ENCODE measurements at places on chromosomes 1 and 21.
A peak's percentile ranks its signal among the peaks of the same experiment; 100 is the strongest.

GRCh38 chr1:245717611-245718010 is 562.8 kb downstream of the KIF26B start:
- no peak for DNase-seq

DNA sequence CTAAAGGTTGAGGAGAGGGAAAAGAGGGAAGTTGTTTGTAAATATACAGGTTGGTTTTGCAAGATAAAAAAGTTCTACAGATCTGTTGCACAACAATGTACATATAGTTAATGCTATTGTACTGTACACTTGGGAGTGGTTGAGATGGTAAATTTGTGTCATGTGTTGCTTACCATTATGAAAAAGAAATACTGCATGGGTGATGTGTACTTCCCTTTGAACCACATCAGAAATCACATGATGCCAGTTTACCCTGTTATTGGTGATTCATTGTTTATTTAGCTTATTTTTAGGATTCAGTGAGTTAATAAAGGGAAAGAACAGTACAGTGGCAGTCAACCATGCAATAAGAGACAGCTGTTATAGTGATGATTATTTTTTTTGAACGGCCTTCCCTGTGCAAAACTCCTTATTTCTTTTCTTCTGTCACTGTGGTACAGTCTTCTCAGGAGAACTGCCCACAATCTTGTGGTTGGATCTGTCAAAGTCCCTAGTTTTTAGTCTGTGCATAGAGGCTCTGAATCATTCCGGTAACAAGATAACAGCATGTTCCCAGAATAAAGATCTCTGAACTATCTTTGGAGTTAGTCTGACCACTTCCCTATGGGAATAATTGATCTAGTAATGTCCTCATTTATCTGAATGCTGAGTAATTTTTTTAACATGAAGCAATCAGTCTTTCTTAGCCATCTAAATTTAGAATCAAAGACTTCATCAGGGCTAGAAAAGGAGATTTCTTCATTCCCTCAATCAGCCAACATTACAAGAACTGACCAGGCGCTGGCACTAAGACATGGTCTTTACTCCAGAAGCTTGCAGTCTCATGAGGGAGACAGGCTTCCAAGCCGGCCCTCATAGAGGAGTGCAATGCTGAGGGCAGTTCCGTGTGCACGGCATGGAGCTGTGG is 84.2 kb downstream of the SH3GLB1 start:
- no peak for DNase-seq

DNA sequence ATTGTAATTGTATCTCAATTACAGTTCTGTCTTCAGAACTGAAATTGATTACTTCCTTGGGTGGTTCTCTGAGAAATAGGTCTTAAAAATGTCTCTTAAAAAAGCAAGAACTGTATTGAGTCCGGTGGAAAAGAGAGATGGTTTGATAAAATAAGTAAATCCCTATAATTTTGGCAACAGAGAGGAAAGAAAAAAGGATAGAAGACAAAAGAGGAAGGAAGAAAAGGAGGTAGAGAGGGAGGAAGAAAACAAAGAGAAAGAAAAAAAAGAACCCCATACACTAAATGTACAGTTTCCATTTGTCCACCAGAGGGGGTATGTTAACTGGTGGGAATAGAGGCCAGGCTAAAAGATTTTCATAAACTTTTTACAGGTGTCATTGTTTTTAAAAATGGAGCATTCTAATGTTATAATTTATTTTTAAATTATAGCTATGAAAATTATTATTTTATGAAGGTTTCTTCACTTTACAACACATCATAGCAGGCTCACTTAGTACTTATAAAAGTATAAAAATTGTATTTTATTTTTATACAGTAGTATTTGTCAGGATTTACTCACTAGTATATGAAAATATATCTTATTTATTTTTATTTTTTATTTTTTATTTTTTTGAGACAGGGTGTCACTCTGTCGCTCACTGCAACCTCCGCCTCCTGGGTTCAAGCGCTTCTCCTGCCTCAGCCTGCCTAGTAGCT is 2.1 kb upstream of the UBE2T start:
- DNase-seq = peak; percentile 37

- DNase-seq = no peak
Observed at GRCh38 chr1:210129759-210130158, 102.8 kb upstream of the SERTAD4 start.

DNA sequence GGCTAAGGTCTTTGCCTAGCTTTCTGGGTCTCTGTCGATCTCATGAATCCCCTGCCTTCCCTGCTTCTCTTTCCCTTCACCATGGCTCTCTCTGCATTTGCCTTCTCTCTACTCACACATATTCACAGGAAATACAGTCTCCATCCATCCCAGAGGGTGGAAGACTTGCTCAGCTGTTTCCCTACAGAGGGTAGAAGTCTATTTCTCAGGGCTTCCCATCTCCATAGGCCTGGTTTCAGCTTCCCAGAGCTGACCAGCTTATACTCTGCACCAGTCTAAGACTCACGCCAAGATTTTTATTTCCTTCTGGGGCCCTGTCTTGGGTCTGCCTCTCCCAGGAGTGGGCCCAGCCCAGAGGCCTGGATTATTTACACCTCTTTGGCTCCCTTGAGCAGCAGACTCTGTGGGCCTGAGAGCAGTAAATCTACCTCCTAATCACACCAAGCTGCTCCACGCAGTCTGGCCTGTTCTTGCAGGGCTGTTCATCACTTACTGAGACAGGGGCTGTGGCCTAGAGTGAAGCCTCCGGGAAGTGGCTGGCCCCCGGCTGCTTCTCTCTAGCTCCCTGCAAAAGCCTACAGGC is 102.5 kb downstream of the PLXNA2 start:
- no peak for DNase-seq

GRCh38 chr1:56448529-56449300 is 130.6 kb downstream of the PLPP3 start:
- DNase-seq = no peak

GRCh38 chr1:157142201-157142600 is 4.0 kb upstream of the ETV3 start:
- no peak for DNase-seq

DNA sequence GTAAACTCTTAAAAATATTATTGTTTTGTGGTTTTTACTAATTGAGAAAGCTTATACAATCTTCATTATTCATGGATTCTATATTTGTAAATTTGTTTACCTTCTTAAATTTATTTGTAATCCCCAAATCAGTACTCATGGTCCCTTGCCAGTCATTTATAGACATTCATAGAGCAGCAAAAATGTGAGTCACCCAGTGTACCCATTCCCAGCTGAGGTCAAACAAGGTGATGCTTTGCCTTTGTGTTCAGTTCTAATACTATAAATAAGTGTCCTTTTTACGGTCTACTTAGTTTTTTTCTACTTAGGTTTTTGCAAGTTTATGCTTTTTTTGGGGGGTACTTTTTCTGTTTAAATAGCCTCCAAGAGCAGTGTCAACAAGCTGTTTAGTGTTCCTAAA is 36.1 kb downstream of the SORT1 start:
- no peak for DNase-seq

GRCh38 chr1:109509176-109510134 is at the start of gene AMIGO1:
Gene AMIGO1, minus strand, starts transcription at chr1:109509727. Its CDS starts 815 bp downstream, at chr1:109508912.
- peak; percentile 94 for DNase-seq

- DNase-seq = no peak
Observed at GRCh38 chr1:114189398-114189797, 35.7 kb upstream of the SYT6 start.

DNA sequence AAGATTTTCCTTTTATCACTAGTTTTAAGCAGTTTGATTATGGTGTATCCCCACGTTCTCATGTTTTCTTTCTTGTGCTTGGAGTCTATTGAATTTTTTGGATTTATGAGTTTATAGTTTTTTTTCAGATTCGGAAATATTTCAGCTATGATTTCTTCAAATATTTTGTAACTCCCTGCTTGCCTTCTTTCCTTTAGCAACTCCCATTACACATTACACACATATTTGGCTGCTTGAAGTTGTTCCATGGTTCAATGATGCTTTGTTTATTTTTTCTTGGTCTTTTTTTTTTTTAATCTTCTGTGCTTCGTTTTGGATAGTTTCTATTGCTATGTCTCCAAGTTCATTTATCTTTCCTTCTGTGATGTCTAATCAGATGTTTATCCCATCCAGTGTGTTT is 48.5 kb upstream of the WARS2 start:
- no peak for DNase-seq

GRCh38 chr1:56268519-56269140 is 310.7 kb downstream of the PLPP3 start:
- no peak for DNase-seq

DNA sequence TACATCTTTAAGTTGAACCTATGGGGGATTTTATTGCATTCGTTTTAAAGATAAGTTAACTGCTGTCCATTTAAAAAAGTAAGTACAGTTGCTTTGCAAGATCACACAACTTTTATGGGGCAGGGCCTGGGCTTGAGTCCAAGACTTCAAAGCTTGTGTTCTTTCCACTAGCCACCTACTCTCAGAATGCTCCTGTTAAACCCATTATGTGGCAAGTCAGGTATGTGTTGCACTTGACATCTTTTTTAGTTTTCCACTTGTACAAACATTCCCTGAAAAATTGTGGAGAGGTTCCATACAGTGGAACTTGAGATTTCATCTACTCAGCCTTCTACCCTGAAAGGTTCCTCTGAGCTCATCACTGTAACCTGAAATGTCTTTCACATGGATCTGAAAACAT is 235.5 kb upstream of the SGIP1 start:
- DNase-seq = no peak

DNA sequence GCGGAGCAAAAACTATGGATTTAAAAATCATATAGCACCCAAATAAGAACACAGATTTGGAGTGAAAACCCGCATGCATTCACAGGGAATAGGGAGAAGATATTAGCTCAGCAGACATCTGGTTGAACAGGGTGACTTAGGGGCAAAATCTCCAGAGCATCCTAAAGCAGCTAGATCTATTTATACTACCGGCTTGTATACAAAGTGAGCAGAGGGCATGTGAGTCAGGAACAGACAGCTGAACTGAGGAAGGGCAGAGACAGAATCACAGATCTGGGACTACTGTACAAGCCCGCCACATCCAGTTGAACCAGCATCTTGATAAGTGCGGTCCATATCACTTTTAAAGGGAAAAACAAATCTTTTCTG is 35.2 kb upstream of the EXOSC10 start:
- peak; percentile 54 for DNase-seq

DNA sequence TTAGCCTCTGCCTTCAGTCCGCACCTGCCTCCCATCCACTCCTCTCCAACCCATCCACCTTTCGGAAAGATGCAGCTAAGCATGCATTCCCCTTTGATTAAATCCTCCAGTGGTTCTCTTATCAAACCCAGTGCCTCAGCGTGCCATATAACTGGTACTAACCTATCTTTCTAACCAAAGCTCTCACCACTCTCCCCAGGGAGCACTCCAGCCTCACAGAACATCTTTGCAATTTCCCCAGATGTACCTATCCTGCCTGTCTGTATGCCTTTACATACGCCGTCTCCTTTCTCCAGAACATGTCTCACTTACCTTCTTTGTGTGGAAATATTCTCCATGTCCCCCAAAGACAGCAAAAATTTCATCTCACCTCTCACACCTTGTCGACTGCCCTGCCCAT is 80.0 kb downstream of the SLC25A24 start:
- DNase-seq = no peak

- no peak for DNase-seq
Observed at GRCh38 chr21:8990326-8991087, 1530.9 kb upstream of the TPTE start.

GRCh38 chr1:29396438-29397255 is 160.3 kb downstream of the PTPRU start:
- peak; percentile 23 for DNase-seq

- peak; percentile 29 for DNase-seq
Observed at GRCh38 chr21:32772281-32773047, 909 bp upstream of the PAXBP1 start.

- no peak for DNase-seq
Observed at GRCh38 chr21:16797966-16798365, 714.9 kb upstream of the CXADR start.

- no peak for DNase-seq
Observed at GRCh38 chr21:25583370-25584130, 23.7 kb downstream of the MRPL39 start.

DNA sequence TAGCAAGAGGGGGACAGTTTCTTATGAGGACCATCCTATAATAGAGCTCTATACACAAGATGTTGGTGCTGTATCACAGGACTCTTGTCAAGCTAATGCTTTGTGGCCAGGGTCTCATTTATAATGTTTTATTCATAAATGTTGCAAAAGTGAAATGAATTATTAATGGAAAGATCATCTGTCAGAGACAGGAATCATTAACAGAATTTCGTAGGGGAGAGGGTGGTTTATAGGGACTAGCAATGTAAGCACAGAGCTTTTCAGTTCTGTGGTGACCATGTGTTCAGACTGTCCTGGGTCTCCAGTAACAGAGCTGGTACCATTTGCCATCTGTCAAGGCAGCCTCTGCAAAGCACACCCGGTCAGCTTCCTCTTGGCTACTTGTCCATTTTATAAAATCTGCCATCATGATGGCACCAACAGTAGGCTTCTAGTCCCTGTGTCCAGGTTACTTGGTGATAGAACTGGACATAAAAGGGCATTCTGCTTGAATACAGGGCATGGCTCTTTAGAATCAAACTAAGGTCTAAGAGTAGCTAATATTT is 36.2 kb downstream of the LPAR3 start:
- no peak for DNase-seq

- no peak for DNase-seq
Observed at GRCh38 chr1:62361431-62361830, 42.2 kb upstream of the KANK4 start.

GRCh38 chr1:53314606-53315005 is 13.3 kb downstream of the LRP8 start:
- peak; percentile 15 for DNase-seq

DNA sequence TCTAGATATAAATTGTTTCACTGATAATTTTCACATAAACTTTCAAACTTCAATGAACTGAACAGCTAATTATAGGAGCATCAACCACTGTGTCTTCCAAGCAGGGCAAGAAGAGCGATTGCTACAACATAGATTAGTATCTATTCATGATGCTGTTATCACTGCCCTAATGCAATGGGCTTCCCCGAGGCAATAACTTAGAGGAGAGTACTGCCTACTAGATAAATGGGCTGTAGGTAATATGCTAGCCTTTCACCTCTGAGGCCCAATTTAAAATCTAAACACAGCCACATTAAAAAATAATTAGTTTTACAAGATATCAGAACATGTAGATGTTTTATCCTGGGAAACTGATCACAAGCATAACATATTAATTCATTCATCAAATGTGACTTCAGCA is 318.0 kb downstream of the VAV3 start:
- peak; percentile 4 for DNase-seq

DNA sequence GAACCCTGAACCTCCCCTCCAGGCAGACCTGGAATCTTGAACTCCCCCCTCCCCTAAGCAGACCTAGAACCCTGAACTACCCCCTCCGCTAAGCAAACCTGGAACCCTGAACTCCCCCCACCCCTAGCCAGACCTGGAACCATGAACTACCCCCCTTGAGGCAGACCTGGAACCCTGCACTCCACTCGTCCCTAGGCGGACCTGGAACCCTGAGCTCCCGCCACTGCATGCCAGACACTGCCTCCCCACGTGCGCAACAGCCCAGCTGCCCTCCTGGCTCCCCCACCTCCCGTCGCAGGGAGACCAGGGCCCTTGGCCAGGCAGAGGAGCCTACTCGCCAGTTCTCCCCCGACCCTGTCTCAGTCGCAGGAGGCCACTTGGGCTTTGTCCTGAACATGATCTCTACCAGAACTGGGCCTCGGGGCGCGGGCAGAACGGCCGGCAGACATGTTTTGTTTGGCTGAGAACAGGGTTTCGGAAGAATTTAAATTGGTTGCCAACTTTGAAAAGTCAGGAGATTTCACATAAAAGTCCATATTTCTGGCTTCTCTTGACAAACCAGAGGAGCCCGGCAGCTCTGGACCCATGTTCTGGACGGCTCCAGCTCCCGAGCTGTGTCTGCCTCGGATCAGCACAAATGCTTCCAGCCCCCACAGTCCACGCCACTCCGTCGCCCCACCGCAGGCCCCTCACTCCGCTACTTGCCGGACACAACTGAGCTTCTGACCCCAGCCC is 9.2 kb upstream of the PLEKHG5 start:
- DNase-seq = peak; percentile 33
